Anterior cingulate cortex (tissue), 58 donors: ENCODE measurements at places on chromosomes 2 and 18.

DNA sequence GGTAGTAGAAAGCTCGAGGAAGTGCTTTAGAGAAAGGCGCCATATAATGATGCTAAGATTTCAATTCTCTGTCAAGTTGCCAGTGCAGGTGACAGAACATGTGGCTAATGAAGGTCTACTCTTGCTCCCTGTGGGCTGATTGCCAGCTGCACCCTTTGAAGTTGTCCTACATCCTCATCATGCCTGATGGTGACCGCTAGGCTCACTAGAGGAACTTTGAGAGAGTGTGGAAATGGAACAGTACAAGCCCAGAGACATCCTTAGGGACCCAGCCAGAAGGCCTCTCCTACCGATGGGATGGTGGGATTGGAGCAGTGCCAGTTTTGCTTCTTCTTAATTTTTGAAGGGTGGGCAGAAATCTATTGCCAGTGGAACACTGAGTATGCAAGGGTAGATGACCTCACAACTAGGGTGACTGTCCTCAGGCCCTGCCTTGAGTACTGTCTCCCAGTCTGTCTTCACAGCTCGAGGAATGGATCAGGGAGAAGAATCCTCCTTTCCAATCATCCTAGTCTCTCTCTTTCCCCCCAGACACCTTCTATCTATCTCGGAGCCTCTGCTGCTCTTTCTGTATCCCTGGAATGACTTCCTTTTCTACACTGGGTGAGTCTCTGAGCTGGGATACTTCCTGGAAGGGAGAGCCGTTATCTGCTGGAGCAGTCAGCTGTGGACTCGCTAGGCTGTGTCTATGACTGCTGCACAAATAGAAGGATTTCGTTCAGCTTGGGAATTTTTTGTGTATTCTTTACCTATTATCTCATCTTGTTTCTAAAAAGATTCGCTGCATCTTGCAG, 33.5 kb downstream of the LGALSL start:
- no peak for DNase-seq

DNA sequence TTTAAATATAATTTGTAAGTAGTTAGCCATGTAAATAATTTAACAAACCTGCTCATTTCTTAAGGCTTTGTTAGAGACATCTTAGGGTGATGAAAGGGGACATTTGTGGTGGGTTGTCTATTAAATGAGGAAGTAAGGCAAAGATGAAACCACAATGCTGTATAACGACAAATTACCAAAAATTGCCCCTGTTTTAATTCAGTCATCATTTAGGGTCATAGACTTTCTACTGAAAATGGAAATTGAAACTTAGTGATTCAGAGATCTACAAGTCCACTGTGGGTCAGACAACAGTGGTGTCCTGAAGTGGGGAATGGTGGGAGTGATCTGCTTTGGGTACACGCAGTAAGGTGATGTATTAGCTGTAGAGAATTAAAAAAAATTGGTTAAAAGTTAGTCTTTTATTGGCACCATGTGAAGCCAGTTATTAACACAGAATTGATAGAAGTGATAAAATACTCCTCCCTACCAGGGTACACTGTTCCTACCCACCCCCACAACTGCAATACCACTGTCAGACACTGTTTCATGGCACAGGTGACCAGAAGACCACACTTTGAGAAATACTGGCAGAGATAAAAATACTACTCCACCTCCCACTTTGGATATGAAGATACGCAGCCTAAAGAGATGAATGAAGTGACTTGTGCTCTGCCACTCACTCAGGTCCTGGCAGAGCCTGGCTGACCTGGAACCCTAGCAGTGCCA, 13.4 kb downstream of the CERS6 start:
- DNase-seq = no peak

GRCh38 chr18:2883076-2883735, 36.4 kb downstream of the EMILIN2 start:
- no peak for DNase-seq

DNA sequence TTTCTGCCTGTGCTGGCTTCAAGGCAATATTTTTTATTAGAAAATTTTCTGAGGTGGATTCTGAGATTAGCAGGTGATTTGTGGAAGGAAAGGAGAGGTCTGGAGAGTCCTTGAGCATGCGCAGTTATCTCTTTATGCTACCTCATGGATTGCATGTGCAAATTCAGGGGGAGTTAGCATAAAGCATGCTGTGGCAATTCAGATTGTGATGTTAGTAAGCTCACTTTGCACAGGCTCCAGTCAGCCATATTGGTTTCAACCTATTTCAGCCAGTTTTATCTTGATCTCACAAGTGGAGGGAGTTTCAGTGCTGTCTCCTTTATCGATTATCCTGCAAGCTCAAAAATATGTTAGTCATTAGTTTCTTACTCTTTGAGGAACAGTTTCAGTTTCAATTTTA, 2012.3 kb upstream of the PIK3C3 start:
- no peak for DNase-seq

DNA sequence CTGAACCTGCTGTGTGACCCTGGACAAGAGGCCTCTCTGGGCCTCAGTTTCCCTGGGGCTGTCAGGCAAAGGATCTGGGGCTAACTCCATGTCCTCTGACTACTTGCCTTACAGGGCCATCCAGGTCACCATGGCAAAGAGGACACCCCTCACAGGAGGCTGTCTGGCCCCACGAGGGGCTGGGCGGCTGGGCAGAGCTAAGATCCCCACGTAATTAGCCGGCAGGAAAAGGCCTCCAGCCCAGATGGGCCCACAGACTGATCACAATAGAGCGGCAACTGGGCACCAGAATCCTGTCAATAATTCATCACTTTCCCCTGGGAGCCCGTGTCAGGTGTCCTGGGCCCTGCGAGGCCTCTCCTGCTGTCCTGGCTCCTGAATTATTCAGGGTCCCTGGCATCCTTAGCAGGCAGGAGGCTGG, 44.8 kb upstream of the OTOF start:
- DNase-seq = no peak

- DNase-seq = no peak
Observed at GRCh38 chr2:151262629-151263028, 966 bp upstream of the RBM43 start.

GRCh38 chr2:30472326-30472725, 25.3 kb downstream of the LCLAT1 start:
- no peak for DNase-seq

DNA sequence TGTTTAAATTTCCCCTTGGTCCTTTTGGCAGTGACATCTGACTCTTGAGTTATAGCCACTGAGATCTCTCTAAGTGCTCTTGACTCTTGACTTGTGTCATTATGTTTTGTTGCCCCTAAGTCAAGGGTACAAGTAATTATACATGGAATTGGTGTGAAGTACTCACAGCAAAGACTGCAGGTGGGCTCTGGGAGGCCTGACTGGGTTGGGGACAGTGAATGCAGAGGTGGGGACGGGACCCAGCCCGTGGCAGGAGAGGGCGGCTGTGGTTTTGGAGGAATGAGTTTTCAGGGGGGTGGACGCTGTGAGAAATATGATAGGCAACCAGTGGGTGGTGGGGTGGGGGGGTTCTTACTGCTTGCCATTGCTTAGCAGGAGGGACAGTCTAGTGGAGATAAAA, 97.8 kb downstream of the NCK2 start:
- no peak for DNase-seq

DNA sequence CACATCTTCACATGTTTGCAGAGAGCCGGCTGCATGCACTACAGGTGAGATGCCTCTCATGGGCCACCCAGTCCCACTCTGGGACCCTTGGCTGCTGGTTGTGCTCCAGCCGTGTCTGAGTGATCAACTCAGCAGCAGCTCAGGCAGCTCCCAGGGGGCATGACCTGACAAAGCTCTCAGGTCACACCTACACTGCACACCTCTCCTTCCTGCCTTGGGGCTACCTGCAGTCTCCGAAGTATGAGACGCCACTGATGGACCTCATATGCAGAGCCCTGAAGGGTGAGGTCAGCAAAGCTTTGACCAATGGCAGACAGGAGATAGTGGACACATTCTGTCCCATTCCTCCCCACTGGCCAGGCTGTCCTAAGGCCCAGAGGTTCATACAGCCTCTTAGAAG, 51.4 kb downstream of the LBH start:
- no peak for DNase-seq

GRCh38 chr2:19367326-19367725, 8.9 kb upstream of the OSR1 start:
- no peak for DNase-seq

DNA sequence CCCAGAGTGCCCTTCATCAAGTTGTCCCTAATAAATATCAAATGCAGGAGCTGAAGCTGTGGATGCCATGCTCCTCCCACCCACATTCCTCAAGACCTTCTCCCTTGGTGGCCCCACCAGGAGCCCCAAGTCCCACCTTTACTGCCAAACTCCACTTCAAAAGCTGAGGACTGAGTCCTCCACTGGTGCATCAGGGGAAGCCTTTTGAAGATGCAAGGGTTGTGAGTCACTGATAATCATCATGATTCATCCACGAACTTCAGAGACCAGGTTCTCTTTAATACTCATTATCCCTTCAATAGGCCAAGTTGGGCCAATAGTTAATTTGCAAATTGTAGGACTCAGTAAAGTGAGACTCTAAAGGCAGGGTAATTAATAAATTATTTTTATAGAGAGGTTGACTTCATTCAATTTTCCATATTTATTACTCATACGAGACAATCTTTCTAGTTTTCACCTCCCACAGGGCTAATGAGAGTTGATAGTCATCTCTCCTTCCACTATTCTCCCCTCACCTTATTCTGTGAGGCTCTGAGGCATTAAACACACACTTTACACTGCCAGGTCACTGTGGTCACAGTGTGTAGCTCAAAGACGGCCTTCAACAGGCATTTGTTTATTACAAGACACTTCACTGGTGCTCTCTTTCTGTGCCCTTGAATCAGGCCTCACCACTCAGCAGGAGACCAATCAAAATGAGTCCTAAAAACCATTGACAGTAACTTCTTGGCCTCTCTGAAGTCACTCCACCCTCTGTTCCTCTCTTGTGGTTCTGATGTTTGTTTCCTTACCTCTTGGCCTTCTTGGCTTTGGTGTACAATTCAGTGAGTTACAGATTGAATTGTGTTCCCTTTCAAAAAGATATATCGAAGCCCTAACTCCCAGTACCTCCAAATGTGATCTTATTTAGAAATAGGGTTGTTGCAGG, 99.9 kb downstream of the TRIB2 start:
- no peak for DNase-seq

DNA sequence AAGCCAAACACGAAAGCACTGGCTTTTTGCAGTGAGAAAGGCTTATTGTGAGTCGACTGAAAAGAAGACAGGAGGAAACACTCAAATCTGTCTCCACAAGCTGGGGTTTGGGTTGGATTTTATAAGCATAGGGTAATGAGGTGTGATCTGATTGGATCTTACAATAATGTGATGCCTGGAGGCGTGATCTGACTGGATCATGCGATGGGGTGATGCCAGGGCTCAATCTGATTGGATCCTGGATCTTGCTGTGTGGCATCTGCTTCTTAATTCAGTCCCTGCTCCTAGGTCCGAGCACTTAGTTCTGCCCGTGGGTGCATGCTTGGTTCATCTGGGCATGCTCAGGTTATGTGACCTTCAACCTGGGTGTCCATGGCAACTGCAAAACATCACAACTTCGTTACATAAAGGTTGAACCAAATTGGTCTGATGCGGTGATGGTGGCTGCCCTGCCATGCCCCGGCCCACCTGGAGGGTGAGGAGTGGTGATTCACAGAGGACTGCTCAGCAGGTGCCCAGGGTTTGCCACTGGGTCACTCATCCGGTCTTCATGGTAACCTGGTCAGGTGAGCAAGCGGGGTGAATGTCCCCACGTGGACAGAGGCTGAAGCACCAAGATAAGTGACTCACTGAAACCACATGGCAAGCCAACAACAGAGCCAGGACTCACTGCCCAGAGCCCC, 111.0 kb downstream of the KCNF1 start:
- no peak for DNase-seq

DNA sequence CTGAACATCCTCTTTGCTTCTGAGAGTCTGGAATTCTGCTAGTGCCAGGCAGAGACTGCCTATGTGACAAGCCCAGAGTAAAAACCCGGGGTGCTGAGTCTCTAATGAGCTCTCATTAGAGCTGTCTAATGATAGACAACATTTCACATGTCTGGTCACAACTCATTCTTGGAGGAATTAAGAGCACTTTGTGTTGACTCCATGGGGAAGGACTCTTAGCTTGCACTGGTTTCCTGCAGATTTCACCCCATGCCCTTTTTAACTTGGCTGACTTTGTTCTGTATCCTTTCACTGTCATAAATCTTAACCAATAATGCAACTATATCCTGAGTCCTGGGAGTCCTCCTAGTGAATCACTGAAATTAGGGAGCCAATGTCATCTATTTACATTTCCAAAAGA, 33.5 kb downstream of the FBXO15 start:
- DNase-seq = no peak

DNA sequence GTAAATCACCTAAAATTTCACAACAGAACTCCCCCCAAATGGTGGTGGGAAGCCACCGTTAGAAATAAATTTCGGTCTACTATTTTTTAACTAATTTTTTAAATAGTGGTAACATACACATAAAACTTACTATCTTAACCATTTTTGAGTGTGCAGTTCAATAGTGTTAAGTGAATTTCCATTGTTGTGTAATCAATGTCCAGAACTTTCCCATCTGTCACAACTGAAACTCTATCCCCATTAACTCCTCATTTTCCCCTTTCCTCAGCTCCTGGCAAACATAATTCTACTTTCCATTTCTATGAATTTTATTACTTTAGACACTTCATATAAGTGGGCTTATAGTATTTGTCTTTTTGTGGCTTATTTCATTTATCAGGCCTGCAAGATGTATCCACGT, 34.1 kb upstream of the HNMT start:
- no peak for DNase-seq

GRCh38 chr18:74990563-74991081, 218.3 kb downstream of the PTGR3 start:
- DNase-seq = no peak

DNA sequence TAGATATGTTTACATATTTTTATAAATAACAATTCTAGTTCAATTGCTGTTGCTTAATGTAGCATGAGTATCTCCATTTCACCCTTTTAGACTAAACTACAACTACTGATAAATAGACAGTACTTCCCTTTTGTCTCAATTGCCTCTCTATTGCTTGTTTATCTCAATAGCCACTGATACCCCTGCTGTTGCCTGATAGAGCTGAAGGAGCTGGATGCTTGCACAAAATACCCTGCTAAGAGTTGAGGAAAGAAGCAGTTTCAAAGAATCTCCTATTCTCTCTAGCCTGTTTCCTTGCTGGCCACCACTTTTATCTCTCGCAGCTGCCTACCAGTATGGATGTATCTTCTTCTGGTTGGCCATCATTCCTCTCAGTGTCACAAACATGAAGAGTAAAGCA, 16.9 kb upstream of the ZNF804A start:
- DNase-seq = no peak

DNA sequence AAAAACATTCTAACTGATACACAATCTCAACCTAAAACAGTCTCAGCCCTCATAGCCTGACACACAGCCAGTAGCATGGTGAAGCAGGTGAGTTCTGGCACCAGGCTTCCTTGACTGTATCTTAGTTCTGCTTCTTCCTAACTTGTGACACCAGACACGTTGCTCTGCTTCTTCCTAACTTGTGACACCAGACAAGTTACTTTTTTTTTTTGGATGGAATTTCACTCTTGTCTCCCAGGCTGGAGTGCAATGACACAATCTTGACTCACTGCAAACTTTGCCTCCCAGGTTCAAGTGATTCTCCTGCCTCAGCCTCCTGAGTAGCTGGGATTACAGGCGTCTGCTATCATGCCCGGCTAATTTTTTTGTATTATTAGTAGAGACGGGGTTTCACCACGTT, 6.7 kb upstream of the ATG16L1 start:
- no peak for DNase-seq
